Fibroblast of villous mesenchyme (primary cell): ENCODE measurements at places on chromosomes 4 and X.

DNA sequence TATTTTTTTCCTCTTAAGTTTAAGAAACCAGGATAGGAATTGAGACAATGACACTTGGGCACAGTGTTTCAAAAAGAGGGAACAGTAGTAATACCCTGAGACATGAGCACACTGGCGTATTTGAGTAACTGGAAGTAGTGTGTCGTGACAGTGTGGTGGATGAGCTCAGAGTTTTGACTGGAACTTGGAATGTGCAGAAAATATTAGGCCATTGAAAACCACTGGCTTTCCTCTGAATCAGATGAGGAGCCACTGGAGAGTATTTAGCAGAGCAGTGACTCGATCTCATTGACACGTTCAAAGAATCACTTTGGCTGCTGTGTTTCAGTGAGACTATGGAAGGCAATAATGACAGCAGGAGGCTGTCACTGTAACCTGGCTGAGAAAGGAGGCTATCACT, 1531.2 kb downstream of the STIM2 start:
- DNase-seq, result no peak

DNA sequence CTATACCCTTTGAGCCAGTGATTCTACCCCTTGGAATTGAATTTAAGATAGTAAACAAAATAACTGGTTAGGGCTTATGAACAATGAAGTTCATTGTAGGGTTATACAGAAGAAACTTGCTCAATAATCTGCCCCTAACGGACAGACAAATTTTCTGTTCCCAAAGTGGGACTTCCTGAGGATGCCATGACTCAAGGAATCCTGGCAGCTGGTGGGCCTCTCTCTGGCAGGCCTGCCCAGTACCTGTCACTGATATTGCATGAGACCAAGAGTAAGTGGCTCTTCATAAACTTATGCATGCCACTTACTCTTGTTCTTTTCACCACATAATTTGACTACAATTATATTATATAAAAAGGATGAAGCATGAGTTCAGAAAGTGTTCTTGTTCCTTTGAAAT, 41.5 kb downstream of the GPRIN3 start:
- no peak for DNase-seq

- DNase-seq, result peak; percentile 84
These were observed 3.4 kb upstream of the AVPR2 start for GRCh38 chrX:153900831-153901752.

- DNase-seq, result peak; percentile 72
These were observed 585 bp upstream of the SEC24D start for GRCh38 chr4:118836301-118837120.

GRCh38 chr4:170931321-170931720, 841.6 kb upstream of the AADAT start:
- no peak for DNase-seq

DNA sequence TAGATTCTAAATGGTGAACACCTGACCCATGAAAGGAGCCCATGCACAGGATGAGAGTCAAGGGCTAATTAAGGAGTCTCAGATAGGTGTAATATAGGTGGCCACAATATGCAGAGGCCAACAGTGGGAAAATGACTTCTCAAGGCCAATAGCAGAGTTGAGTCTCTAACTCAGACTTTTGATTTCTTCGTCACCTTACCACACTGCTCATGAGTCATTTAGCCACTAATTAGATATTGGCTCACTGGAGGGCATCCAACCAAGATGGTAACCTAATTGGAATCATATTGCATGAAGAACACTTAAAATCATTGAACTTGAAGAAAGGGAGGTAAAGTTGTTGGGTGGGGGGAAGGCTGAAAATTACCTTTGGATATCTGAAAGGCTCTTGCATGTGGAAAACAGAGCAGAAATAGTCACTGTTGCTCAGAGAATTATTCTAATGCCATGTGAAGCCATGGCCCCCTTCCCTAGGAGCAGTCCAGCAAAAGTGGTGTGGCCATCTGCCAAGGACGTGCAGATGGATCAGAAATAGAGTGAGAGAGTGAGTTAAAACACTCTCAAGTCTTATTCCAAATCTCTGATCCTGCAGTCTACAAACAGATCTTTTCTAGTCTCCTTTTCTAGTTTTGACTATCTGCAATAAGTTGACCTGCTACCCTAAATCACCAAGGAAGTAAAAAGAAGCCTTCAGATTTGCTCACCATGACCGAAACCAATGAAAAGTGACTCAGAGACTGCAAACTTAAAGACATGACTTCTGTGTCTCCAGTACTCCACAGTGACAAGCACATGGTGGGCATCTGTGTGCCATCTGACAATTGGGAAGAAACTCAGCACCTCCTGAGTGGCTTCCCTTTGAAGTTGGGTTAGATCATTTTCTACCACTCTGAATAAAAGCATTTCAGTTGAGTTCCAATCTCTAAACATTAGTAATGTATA, 93.9 kb upstream of the C1QTNF7 start:
- no peak for DNase-seq

DNA sequence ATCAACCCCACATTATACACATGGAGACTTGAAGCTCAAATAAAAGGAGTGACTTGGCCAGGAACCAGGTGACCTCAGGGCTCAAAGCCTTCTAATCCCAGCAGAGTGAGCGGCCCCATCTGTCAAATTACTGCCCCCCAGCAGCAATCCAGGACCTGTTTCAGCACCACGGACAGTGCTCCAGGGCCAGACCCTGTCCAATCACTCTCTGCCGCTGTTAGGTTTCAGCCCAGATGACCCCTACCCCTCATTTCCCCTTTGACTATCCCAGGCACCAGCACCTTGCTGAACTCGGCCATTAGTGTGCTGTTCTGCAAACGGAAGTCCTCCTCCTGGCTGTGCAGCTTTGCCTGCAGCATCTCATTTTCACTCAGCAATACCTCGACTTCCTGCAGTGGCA, 5.1 kb downstream of the GRIPAP1 start:
- DNase-seq, result no peak

DNA sequence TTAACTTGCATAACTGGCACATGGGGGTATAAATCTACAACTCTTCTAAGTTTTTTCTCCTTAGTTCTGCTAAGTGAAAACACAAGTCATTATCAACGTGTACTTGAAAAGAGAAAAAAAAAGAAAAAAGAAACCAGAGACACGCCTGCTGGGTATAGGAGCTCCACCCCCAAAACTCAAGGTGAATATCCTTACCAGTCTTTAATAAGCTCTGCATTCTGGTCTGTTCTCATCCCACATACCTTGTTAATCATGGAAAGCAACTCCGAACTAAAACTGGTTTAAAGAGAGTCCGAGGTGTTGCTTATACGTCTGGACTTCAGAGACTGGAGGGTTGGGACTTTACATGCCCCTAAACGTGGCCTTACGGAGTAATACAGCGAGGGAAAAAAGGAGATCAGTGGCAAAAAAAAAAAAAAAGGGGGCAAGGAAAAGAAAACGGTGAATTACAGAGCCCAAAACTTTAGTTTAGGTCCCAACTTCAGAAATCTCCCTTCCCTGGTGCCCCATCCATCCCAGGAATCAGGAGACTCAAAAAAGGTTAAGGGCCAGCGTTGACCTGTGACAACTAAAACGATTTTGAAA, 1.0 kb downstream of the PGRMC2 start:
- DNase-seq, result peak; percentile 70

DNA sequence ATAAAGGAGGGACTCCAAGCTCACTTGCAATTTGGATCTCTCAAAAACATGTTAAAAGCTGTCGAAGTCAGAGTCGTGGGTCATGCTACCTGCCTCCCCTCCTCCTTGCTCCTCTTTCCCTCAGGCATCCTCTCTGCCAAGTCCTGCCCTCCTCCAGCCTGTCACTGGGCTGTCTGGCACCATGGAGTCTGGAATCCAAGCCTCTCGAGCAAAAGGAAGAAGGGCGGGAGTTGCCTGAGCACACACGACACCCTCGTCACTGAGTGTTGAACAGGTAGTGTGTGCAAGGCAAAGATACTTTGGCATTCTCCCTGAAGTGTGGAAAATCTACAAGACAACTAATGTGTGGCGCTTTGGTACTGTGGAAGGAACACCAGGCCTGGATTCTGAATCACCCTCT, 62.2 kb downstream of the HAUS3 start:
- no peak for DNase-seq

- no peak for DNase-seq
These were observed 101.5 kb upstream of the LIMCH1 start for GRCh38 chr4:41436419-41436818.

GRCh38 chrX:136662976-136663375, 15.0 kb downstream of the CD40LG start:
- DNase-seq, result no peak

DNA sequence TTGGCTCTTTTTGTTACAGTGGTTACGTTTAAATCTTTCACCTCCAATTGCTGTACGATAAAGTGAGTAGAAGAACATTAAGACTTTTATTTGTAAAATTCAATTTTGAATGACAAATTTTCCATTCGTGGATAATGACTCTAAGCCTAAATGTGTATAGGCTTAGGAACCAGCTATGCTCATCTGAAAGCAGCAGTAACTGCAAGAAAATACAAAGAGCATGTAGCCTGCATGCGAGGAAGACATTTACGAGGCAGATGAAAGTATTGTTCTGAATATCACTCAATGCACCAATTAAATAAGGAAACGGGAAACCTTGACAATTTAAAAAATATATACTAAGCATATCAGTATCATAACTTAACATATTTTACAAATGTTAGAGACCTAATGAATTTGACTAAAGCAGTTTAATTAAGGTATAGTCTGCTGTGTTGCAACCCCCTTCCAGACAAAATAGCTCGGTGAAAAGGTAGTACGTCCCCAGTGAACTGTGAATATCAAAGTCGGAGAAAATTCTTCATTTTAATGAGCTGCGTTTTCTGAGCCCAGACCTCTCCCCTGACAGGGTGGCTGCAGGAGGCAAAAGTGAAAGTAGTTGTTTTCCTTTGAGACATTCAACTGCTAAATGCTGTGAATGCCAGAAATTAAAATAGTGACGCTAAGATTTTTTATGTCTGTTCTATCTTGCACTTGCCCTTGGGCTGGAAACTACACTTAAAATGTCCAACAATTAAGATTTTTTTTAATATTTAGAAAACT, 1236.5 kb upstream of the TENM3 start:
- no peak for DNase-seq
